ENCODE measurements at places on chromosomes 2 and 18.

- peak; percentile 29 for DNase-seq
Measured at GRCh38 chr2:1052771-1053191, 102.1 kb downstream of the SNTG2 start.

- DNase-seq: peak; percentile 19
Measured at GRCh38 chr2:53632714-53633113, 134.9 kb upstream of the CHAC2 start.

GRCh38 chr2:65077898-65078297 is 21.7 kb downstream of the CEP68 start:
- no peak for DNase-seq

- DNase-seq: no peak
Measured at GRCh38 chr2:224971214-224971613, 71.1 kb downstream of the DOCK10 start.

GRCh38 chr2:17858064-17858463 is 20.4 kb upstream of the KCNS3 start:
- no peak for DNase-seq

- no peak for DNase-seq
Measured at GRCh38 chr2:65025453-65026123, 30.6 kb upstream of the CEP68 start.

DNA sequence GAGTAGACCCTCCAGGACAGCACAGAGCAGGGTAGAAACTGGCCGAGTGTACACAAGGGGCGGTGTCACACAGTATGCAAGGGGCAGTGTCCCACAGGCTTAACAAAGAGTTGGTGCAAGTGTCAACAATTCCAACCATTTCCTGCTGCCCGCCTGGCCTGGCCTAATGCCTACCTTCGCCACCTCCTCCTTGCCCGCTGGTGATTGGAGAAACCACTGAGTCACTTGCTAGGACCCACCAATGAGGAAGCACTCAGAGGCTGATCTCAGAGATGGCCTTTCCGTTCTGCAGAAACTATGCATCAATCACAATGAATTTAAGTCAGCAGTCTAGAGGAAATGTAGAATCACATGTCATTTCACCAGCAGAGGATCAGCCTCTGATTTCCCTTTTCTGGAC is 263.3 kb upstream of the PKDCC start:
- DNase-seq: no peak

DNA sequence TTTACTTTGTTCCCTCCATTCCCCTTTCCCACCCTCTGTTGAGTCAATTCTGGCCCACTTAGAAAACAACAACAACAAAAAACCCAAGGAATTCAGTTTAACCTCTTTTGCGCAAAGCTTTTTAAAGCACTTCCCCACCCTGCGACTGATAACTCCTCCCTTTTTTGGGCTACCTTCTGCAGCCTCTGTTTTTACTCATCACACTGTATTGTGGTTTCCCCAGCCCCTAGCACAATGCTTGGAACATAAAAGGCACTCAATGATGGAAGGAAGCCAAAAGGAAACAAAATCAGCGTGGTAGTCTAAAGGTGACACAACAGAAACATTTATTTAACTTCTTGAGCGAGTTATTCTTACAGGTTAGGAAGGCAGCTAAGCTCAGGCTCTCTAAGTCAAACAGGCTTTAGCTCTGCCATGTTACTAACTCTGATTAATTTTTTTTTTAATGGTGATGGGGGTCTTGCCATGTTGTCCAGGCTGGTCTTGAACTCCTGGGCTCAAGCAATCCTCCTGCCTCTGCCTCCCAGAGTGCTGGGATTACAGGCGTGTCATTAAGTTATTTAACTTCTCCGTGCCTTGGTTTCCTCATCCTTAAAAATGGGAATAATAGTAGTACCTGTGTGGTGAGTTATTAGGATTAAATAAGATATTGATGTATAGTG is 1.3 kb downstream of the CEP68 start:
- no peak for DNase-seq

DNA sequence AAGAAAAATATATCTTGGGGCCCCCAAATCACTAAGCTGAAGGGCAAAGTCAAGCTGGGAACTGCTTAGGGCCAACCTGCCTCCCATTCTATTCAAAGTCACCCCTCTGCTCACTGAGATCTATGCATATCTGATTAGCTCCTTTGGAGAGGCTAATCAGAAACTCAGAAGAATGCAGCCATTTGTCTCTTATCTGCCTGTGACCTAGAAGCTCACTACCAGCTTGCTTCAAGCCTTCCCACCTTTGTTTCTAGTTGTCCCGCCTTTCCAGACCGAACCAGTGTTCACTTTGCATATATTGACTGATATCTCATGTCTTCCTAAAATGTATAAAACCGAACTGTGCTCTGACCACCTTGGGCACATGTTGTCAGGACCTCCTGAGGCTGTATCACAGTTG is 479.4 kb downstream of the METTL4 start:
- DNase-seq: no peak

- DNase-seq: no peak
Measured at GRCh38 chr18:53795610-53796009, 428.9 kb downstream of the MBD2 start.

- no peak for DNase-seq
Measured at GRCh38 chr18:79873449-79874110, 75.8 kb downstream of the KCNG2 start.

DNA sequence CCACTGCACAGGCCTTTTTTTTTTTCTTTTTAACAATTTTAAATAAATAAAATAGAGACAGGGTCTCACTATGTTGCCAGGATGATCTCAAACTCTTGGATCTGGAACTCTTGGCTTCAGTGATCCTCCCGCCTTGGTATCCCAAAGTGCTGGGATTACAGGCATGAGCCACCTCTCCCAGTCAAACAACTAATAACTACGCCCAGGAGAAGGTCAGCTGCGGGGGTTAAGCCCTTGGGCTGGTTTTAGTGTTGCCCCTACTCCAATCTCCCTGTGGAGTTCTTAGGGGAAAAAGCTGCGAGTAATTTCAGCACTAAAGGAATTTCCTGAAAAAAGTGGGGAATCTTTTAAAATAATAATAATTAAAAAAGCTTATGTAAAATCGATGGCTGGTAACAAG is 96.4 kb upstream of the XPO1 start:
- no peak for DNase-seq

DNA sequence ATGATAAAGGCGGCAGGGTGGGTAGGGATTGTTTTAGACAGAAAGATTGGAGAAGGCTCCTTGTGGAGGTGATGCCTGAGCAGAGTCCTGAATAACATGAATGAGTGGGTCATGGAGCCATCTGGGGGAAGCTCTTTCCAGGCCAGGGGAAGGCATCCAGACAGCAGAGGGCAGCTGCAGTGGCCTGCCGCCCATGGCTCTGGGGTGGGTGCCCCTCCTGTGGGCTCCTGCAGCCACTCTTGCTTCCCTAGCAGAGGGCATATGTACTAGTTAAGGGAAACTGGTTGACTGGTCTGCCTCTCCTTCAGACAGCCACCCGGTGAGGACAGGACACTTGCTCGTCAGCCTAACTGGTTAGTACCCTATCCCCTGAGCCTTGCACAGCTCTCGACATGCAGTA is 46.5 kb upstream of the SLC1A4 start:
- no peak for DNase-seq

DNA sequence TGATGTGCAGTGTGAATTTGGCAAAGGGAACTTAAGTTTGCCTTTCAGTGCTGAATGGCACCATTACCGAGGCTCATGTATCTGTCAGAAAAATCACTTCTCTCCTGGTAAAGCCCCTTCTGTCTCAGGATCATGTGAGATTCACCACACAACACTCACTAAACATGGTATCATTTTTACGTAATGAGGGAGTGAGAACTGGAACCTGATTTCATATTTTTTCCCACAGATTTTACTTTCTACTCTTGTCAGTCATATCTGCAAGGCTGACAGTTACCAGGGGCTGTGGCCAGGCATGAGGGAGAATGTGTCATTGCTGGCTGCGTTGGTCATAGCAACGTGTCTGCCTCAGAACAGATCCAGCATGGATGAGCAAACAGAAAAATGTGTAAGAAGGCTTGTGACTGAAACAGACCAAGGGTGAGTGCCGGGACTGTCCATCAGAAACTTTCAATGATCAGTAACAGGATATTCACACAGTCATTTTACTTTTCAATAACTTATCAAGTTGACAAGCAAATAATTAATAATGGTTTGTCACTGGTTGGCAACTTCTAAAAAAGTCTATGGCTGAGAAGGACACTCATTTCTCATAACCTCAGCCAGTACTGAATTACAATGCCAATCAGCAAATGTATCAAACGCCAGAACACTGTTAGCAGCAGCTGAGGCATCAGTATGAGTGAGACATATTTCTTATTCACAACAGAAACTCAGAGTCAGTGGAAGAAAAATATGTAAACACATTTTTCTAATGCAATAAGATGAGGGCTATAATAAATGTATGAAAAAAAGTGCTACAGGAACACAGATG is 100.5 kb downstream of the CDC42EP3 start:
- DNase-seq: peak; percentile 78

- no peak for DNase-seq
Measured at GRCh38 chr2:122136056-122136455, 380.6 kb downstream of the TSN start.

DNA sequence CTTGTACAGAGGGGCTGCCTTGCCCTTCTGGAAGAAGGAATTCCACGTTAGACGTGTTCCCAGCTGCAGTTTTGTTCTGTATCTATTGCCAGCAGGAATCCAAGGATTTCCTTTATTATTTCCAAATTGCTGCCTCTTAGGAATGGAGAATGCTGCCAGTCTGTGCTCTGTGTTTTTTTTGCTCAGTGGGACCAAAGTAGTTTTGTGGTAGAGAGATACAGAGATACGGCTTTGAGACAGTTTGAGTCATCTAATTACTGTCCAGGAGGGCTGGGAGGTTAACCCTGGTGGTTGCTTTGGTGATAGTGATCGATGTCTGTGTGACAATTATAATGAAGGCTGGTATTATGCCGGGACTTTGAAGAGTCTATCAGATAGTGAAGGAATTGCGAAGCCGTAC is 26.3 kb downstream of the ASAP2 start:
- no peak for DNase-seq

DNA sequence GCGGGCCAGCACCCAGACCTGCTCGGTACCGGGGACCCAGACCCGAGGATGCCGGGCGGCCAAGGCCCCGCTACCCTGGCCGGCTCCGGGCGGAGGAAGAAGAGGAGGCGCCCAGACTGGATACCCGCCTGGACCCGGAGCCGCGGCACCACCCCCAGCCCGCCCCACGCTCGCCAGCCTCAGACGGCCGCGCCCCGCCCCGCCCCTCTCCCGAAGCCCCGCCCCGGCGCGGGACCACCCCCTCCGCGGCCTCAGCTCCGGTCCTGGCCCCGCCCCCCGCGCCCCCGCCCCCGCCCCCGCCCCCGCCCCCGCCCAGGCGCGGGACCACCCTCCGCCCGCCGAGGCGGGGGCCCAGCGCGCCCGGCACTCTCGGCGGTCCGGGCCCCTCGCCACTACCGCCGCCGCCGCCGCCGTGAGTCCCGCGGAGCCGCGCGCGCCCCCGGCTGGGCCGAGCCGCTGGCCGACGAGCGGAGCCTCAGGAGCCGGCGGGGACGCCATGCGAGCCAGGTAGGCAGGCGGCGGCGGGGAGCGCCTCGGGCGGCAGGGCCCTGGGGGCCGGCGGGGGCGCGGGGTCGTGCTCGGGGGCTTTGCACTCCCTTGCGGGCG is at the start of gene SH3BP4:
Gene SH3BP4, plus strand, starts transcription at position 354 of the 606 bp plus-strand sequence. CDS start 82,986 bp downstream, outside the sequence.
- DNase-seq: no peak

DNA sequence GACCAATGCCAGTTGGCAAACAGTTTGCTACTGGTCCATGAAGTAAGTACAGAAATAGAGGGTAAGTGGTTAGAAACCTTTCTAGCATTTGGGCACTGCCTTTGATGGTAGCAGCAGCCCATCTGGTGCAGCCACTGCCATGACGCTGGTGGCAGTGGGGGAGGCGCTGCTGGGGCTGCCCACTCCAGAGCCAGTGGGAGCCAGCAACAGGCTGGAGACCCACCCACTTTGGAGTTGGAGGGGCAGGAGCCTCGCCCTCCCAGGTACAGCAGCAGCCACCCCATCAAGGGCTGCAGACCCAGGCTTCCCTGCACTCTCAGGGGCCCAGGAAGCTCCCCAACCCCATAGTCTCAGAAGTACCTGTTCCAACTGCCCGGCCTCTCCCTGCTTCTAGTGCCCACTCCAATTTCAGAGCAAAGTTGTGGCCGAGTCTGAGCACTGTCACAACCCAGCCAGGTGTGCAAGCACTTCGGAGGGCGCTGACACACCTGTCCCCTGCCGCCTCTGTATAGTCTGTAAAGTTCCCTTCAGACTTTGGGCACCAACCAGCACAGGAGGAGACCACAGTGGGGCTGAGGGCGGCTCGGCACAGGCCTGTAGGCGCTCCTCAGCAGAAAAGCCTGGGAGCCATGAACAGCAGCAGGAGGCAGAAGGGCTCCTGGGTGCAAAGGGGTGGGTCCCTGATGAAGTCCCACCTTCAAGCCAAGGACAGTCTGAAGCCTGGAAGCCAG is 125.6 kb upstream of the CCDC150 start:
- DNase-seq: no peak

DNA sequence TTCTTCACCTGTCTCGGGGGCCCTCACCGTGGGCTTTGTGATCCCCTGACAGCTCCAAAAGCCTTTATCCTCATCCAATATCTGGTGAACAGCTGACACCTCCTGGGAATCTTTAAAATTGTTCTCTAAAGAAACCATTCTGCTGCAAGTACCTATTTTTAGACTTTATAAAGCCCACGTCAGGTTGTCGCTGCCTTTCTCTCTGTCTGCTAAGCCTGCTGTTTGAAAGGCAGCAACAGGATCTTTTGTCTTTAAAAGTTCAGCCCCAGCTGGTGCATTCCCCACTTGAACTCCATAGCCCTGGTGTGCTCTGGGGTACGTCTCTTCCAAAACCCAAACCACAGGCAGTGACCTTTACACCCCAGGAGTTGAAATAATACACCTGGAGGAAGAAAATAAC is 145.0 kb downstream of the NEDD4L start:
- no peak for DNase-seq

DNA sequence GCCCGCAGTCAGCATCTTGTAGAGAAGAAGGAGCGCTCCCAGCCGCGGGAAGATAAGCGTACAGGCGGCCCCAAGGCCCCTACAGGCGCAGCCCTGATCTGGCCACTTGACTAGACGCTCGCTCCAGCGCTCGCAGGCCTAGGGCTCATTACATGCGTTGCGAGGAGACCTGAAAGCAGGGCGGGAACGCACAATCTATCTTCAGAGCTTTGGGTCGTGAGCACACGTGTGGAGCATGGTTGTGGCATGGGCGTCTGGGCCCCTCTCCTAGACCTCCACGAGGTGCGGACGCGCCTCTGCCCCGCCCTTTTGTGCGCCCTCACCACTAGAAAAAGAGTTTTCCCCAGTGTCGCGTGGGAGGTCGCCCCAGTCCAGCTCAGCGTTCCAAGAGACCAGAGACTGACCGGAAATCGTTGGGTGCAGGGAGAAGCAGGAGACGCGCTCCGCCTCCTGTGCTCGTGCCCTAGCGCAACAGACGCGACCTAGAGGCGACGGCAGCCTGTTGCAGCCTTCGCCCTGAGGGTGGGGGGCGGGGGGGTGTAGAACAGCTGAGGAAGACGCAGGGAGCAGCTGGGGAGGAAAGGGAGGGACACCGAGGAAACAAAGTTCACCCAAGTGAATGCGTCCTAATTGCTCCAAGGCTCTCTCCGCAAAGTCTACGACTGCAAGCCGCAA is 12.6 kb downstream of the NR4A2 start:
- no peak for DNase-seq
